ENCODE measurements at places on chromosomes 16 and 17.

DNA sequence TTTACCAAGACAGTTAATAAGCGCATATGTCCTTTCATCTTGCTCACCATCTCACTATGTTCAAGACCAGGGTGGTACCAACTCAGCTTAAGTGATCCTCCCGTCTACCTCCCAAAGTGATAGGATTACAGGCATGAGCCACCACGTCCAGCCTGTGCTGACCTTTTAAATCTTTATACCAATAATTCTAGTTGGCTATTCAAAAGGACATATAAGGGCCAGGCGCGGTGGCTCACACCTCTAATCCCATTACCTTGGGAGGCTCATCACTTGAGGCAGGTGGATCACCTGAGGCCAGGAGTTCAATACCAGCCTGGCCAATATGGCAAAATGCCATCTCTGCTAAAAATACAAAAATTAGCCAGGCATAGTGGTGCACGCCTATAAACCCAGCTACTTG is 2.4 kb downstream of the CEP95 start:
- no peak for DNase-seq

DNA sequence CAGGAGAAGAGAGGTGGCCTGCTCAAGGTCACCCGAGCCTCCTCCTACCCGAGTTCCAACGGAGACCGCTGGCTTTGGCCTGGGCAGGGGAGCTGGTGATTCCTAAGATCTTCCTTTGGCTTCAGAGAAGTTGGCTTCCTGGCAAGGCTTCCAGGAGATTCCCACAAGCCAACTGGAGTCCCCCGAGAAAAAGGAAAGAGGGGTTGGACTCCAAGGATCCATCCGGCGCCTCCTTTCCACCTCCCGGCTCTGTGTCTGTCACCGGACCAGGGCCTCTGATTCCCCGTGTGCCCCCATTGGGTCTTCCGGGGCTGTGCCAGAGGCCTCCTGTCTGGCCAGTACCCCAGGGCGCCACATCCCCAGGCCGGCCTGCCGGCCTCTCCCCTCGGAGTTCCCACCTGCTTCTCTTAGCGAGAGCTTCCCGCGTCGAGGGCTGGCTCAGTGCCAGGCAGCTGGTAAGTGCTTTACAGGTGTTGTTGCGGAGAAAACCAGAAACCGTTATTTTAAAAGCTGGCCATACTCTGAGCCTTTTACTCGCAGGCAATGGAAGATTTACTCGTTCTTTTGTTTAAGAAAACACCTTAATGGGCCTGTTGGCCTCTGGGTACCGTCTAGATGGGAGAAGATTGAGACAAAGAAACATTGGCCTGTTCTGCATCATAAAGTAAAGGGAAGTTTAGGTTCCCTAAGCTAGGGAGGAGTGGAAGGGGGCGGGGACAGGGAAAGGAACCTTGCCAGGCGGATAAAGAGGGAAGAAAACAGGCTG is 258.4 kb upstream of the SDK2 start:
- no peak for DNase-seq

DNA sequence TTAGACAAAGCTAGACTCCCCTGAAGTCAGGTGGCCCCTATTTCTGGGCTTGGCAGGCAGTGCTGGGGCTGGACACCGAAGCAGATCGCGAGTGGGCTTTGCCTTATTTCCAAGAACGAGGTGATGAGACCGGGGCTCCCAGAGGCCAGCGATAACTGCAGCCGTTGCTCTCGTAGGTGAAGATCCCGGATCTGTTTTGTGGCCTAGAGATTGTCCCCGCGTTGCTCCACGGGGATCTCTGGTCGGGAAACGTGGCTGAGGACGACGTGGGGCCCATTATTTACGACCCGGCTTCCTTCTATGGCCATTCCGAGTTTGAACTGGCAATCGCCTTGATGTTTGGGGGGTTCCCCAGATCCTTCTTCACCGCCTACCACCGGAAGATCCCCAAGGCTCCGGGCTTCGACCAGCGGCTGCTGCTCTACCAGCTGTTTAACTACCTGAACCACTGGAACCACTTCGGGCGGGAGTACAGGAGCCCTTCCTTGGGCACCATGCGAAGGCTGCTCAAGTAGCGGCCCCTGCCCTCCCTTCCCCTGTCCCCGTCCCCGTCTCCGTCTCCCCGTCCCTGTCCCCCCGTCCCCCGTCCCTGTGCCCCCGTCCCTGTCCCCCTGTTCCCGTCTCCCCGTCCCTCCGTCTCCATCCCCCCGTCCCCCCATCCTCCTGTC is 1.5 kb upstream of the TBCD start:
- DNase-seq = no peak

DNA sequence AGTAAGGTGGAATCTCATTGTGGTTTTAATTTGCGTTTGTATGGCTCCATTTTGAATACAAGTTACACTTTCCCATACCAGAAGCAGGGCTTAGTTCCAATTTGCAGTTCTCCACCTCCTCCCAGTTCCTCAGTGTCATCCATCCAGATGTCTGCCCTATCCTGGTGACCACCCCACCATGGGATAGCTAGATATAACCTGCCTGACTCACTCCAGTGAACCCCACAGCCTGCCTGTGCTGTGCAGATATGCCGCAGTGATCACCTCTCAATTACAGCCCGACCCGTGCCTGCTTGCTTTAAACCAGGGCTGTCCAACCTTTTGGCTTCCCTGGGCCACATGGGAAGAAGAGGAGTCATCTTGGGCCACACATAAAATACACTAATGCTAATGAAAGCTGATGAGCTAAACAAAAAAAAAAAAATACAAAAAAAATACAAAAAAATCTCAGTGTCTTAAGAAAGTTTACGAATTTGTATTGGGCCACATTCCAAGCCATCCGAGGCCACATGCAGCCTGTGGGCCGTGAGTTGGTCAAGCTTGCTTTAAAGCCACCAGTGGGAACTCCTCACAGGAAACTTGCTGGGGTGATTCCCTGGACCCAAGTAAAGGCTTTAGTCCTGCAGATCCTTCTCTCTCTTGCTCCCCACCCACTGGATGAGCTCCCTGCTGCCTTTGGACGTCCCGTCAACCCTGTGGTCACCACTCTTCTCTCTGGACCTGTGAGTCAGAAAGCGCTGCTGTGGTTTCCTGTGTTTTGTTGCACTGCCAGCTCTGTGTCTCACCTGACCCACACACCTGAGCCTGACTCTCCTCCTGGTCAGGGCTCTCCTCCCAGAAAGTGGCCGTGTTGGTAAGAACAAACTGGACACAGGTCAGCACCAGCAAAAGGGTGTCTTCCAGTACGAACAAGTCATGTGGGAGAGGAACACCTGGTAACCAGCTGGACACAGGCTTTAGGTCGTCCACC is 83.0 kb downstream of the EMP2 start:
- no peak for DNase-seq

DNA sequence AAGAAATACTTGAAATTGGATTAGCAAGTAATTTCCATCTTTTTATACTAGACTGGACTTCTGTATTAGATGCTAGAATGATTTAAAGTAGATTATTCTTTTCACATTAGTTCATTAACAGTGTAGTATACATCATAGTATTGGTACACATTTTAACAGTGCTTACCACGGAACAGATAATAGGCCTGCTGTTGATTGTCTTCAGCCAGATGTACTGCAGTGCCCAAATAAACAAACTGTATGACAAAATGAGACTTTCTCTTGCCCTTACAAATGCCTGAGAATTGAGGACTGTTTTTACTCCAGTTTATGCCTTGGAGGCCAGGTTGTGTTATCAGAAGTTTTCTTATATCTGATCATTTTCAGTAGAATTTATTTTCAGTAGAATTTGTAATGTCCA is 631 bp downstream of the EVI2A start:
- no peak for DNase-seq

- no peak for DNase-seq
These were observed 18.3 kb downstream of the CDC42EP4 start for GRCh38 chr17:73293480-73293911.

- DNase-seq = no peak
These were observed 9.0 kb downstream of the CBFA2T3 start for GRCh38 chr16:88967830-88968588.

DNA sequence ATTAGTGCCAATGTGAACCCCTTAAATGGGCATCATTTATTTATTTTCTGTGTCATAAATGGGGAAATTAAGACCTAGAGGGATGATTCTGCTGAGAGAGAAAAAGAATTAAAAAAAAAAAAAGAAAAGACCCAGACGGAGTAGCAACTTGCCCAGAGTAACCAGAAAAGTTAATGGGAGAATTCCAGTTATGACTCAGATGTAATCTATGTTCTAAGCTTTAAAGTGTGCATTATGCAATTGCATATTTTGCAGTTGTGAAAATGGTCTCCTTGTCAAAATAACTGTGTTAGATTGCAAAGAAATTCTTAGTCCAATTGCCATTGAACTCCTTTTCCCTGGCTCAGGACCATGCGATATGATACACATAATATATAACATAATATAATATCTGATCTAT is 38.6 kb upstream of the TBX2 start:
- no peak for DNase-seq

DNA sequence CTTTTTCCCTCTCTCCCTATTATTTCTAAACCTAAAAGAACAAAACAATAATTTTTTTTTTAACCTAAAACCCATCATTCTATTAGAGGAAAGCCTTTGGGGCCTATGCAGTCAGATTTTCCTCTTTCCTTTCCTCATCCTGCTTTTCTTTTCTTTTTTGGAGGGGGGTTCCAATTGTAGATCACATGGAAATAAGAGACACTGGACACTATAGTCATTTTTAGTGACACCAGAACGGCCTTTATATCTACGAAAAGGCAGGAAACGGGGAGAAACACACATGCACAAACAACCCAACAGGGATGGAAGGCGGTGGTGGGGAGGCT is 5.1 kb upstream of the ZFHX3 start:
- DNase-seq = no peak

DNA sequence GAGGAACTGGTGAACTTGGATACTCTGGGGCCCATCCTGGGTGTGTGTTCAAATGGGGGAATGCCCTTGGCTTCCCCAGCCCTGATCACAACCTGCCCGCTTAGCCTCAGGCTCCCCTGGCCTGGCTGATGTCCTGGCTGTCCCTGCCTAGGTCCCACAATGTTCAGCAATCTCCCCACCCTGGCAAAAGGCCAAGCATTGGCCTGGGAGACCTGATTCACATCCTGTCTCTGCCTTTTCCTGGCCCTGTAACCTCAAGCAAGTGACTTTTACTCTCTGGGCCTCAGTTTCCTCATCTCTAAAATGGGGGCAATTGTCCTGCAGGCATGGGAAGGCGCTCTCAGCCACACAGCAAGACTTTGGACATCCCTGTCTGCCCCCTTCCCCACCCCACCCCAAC is 14.4 kb downstream of the CPNE2 start:
- no peak for DNase-seq

GRCh38 chr16:85061566-85061965 is 34.0 kb downstream of the KIAA0513 start:
- no peak for DNase-seq

DNA sequence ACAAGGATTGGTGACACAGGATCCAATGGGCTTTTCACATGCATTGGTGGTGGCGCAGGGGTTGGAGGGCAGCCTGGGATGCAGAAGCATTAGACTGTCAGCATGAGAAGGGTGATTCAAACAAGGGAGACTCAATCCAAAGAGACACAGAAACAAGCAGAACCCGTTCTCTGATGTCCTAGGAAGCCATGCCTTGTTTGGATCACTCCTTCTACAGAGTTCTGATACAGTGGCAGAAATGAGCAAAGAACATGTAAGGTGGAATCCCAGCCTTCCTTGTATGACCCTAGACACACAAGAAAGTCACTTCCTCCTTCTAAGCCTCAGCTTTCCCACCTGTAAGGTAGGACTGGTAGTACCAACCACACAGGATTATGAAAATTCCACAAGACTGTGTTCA is 5.7 kb downstream of the KRT33B start:
- no peak for DNase-seq

DNA sequence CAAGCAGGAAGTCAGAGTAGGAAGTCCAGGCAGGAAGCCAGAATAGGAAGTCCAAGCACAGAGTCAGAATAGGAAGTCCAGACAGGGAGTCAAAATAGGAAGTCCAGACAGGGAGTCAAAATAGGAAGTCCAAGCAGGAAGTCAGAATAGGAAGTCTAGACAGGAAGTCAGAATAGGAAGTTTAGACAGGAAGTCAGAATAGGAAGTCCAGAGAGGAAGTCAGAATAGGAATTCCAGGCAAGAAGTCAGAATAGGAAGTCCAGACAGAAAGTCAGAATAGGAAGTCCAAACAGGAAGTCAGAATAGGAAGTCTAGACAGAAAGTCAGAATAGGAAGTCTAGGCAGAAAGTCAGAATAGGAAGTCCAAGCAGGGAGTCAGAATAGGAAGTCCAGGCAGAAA is 105.3 kb upstream of the C16orf82 start:
- no peak for DNase-seq

GRCh38 chr17:31225831-31226230 is 71.2 kb downstream of the OMG start:
- DNase-seq = no peak

GRCh38 chr17:9544221-9544620 is 31.4 kb downstream of the STX8 start:
- DNase-seq = no peak

- peak; percentile 40 for DNase-seq
These were observed 18.9 kb downstream of the KPNA2 start for GRCh38 chr17:68054296-68054900.

DNA sequence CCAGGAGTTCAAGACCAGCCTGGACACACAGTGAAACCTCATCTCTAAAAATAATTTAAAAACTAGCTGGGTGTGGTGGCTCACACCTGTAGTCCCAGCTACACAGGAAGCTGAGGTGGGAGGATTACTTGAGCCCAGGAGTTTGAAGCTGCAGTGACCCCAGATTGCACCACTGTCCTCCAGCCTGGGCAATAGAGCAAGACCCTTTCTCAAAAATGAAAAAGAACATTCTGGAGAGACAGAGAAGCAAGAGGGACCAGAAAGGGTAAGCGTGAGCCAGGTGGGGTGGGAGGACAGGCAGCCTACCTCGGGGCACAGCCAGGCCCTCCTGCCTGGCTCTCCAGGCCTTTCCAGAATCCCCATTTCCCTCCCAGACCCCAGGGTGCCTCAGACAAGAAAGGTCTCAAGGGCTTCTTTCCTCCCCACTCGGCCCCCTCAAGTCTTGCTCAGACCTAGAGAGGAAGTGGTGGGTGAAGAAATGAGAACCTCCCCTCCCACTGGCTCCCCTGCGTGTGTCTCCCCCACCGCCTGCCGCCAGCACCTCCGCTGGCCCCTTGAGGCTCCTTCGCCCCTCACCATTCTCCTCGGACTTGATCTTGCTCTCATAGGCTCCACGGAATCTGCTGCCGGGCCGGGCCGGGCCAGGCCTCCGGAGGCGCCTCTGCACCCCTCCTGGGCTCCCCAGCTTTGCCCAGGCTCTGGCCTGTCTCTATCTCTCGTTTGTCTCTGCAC is 503 bp downstream of the C16orf54 start:
- DNase-seq = no peak
